ENCODE measurements at places on chromosomes 1 and 21.

DNA sequence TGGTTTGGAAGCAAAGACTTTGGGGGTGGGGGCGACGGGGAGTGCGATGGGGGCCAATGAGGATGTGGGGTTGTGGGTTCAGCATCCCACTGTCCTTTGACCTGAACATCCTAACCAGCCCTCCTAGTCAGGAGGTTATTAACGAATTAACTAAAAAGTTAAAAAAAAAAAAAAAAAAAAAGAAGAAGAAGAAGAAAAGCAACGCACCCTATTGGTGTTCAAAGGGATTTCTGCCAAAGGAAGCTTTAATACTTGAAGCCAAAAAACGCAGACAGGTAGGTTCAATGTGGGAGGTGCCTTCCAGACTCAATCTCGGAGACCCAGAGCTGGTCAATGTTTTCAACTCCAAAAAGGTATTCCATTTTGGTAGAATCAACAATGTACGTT is 2.2 kb downstream of the CLIC6 start:
- no peak for DNase-seq

- no peak for DNase-seq
Measured at GRCh38 chr1:82318265-82318664, 517.5 kb downstream of the ADGRL2 start.

DNA sequence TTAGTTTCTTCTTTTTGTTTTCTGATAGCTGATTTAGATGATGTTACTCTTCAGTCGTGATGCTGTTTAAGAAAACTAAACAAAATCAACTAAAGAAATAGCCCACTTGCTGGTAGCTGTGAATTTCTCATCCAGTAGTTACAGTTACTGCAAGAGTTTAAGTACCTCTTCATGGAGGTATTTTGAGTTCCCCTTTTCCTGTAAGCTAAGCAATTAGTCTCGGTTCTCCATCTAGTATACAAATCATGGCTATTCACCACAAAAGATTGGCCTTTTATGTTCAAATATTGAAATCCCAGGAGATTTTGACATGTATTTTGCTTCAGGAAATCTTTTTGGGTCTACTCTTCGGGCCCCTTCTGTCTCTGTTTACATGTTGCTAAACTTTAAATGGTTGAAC is 31.1 kb downstream of the HUNK start:
- DNase-seq, result no peak

DNA sequence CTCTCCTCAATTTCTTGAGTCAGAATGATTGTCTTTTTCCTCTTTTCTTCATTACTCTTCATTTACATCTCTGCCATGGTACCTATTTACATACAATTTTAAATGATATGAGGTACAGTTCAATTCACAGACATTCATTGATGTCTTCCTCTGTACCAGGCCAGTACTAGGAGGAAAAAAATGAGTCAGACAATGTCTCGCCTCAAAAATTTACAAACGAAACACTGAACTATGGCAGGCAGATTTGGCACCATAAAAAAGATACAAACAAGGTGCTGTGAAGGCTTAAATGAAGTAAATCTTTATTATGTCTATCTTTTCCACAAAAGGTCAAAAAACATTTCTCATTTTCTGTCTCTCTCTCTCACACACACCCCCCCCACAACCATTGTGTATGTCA is 71.0 kb downstream of the RGS13 start:
- DNase-seq, result no peak

DNA sequence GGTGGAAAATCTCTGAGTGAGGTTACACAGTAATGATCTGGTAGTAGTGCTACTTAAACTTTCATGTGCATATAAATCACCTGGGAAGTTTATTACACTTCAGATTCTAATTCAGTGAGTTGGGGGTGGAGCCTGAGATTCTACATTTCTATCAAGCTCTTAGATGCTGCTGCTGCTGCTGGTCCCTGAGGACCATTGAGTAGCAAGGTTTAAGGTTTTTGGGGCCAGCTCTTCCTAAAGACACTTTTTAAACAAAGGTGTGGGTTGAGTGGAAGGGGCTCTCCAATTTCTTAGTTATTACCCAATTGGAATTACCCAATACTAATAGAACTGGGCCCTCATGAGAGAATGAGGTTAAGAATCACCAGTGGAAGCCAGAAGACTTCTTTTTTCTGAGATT is 29.5 kb downstream of the KCNA3 start:
- DNase-seq, result no peak

- DNase-seq, result no peak
Measured at GRCh38 chr1:25743164-25744139, 56.5 kb upstream of the SELENON start.

- DNase-seq, result no peak
Measured at GRCh38 chr1:39250460-39251240, 46.2 kb downstream of the MACF1 start.

- no peak for DNase-seq
Measured at GRCh38 chr1:10863886-10864285, 67.4 kb upstream of the CASZ1 start.

DNA sequence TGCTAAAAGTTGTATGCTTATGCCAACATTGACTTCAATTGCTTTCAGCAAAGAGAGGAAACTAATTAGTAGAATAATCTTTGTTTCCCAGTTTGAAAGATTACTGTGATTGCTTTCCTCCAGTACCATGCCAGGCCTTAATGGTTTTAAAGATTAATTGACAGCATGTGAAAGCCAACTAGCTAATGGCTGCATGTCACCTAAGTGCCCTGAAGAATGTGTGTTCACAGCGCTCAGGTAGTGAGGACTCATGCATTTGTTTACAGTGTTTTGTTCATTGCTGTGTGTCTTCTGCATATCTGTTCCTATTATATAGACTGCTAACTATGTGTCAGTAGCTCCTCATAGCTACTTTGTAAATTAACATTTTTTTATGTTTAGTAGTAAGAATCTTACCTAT is 335.6 kb downstream of the LRRIQ3 start:
- no peak for DNase-seq

- peak; percentile 4 for DNase-seq
Measured at GRCh38 chr21:44423941-44424607, 31.2 kb upstream of the LRRC3 start.

DNA sequence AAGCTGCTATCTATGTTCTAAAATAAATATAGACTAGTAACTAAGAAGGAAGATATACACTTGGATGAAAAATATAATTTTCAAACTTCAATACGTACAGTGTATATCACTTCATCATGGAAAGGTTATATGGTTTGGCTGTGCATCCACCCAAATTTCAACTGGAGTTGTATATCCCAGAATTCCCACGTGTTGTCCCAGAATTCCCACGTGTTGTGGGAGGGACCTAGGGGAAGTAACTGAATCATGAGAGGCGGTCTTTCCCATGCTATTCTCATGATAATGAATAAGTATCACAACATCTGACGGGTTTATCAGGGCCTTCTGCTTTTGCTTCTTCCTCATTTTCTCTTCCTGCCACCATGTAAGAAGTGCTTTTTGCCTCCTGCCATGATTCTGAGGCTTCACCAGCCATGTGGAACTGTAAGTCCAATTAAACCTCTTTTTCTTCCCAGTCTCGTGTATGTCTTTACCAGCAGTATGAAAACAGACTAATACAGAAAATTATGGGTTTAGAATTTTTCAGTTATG is 10.7 kb downstream of the NEGR1 start:
- no peak for DNase-seq

- DNase-seq, result no peak
Measured at GRCh38 chr1:73463873-73464272, 734.1 kb downstream of the LRRIQ3 start.

- DNase-seq, result no peak
Measured at GRCh38 chr1:32891630-32892029, 5.3 kb downstream of the HPCA start.

DNA sequence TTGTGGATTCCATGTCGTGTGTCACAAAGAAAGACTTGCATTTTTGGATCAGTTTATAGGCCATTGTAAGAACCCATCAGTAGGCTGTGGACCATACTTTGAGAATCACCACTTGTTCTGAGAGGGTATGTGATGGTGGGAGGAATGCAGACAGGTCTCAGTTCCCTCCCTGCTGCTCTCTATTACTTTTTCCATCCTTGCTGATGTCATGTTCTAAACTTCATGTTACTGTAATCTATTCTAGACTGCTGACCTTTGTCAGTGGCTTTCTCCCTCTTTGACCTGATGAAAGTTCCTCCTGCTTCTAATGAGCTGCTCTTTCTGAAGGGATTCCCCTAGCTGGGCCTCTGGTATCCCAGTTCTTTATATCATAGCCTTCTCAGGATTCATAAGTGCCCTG is 46.1 kb downstream of the ST3GAL3 start:
- no peak for DNase-seq

- DNase-seq, result no peak
Measured at GRCh38 chr1:26900815-26901511, 696 bp upstream of the GPATCH3 start.

DNA sequence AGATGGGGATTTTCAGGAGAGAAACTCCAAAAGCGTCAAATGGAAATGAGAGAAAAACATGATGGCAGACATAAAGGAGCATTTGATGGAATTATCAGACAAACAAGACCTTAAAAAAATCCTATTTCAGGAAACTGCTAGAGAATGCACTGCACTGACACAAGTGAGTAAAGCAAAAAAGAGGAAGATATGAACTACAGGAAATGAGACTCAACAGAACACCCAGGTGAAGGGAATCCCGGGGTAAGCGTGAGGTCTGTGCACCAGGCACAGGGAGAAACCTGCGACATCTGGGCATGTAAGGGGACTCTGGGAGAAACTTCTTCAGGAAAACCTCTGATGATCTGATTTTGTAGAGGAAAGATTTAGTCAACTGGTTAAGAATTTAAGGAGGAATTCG is 2.8 kb downstream of the TARBP1 start:
- DNase-seq, result no peak

- DNase-seq, result no peak
Measured at GRCh38 chr1:154260127-154260526, 12.3 kb upstream of the HAX1 start.

DNA sequence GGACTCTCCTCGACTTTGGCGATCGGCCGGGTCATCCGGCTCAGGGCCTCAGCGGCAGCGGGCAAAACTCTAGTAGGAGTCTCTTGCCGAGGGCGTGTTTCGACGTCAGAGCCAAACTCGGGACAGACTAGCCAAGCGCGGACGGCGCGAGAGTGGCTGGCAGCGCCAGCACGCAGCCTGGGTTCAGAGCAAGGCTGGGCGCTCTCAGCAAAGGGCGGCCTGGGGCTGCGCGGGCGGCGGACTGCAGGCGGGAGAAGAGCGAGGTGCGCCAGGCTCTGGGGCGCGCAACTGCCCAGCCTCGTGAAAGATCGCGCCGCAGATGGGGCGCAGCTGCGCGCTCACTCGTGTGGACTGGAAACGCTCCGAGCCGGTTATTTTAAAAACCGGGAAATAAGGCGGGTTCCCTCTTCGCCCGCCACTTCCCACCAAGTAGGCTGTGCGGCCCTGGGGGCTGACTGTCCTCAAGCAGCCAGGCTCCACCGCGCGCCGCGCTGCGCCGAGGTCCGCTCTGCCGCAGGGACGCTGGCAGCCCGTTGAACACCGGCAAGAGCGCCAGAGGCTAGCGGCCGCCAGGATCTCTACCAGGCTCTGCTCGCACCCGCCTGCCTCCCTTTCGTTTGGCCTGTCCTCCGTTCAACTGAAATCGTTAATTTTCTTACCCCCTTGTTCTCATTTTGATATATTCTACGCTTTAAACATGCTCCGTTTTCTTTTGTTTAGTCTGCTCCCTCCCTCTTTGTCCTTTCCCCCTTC is 2.4 kb downstream of the ALX3 start:
- no peak for DNase-seq

- DNase-seq, result no peak
Measured at GRCh38 chr1:111894497-111894896, 95.0 kb downstream of the KCND3 start.
